ENCODE measurements at places on chromosomes 1 and 21. TPM values are rescaled to one million over a fixed set of nuclear protein-coding genes. Genes with fewer than 3 reads are reported as not detected.

Gene PRPF38B
- total RNA-seq: 24.5 TPM

Gene OR10K1
- not detected for total RNA-seq

Gene ZNF593OS
- total RNA-seq: not detected

Gene PTPRF
- total RNA-seq: 83.1 TPM

Gene RBP7
- total RNA-seq: 11.2 TPM

Gene PCP4L1
- not detected for total RNA-seq

Gene FNBP1L
- total RNA-seq: 24.3 TPM

Data from A549 treated with ZK216348 at 1 μM for 4 hours (cell line).